ENCODE measurements at places on chromosomes 4 and X.
A peak's percentile ranks its signal among the peaks of the same experiment; 100 is the strongest.

DNA sequence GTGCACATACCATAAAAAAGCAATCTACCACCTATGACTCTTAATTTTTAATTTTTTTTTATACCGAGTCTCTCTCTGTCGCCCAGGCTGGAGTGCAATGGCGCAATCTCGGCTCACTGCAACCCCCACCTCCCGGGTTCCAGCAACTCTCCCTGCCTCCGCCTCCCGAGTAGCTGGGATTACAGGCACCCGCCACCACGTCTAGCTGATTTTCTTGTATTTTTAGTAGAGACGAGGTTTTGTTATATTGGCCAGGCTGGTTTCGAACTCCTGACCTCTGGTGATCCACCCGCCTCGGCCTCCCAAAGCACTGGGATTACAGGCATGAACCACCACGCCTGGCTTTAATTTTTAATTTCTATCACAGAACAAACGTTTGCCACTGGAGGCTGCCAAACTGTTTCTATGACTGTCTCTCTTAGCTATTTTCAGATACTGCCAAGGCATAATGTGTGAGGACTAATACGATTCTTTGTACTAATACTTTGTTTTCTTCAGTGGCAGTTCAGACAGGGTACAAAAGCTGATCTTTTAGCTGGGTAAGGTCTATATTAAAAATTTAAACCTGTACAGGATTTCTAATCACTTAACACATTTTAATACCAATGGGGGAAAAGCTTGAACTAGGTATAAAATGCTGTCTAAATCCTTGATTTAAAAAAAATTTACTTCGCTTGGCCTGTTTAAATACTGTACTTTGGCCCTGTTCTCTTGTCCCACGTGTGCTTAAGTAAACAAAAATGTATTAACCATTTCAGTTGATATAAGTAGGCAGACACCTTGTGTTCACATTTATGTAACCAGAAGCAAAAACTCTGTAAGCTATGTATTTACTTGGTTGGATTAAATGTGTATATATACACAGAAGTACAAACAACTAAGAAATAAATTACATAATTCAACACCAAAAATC is 2.3 kb downstream of the PGRMC2 start:
- DNase-seq, result no peak

- DNase-seq, result no peak
These were observed 14.3 kb downstream of the LRPAP1 start for GRCh38 chr4:3517731-3518510.

DNA sequence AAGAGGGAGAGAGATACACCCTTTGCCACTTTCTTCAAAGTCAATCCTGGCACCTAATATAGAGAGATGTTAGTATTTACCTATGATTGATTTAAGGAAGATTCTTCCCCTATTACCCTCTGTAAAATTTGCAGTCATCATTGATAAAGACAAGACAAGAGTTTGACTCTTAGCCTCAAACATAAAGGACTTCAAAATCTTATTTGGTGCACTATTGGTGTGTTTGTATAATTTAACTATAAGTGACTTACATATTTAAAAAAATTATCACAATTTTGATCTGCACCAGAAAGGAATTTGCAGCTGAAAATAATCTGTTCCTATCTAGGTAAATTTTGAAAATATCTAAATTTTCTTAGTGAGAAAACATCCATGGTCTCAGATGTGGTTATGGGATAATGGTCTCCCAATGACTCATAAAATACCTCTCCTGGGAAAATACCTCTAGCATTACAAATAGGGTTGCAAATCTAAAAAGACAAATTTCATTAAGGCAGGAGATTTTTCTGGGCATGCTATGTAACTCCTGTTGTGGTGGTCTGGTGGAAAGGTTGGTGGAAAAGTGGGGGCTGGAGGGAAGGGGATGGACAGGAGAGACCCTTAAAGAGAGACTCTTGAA is 173.6 kb upstream of the MED14 start:
- DNase-seq, result no peak

DNA sequence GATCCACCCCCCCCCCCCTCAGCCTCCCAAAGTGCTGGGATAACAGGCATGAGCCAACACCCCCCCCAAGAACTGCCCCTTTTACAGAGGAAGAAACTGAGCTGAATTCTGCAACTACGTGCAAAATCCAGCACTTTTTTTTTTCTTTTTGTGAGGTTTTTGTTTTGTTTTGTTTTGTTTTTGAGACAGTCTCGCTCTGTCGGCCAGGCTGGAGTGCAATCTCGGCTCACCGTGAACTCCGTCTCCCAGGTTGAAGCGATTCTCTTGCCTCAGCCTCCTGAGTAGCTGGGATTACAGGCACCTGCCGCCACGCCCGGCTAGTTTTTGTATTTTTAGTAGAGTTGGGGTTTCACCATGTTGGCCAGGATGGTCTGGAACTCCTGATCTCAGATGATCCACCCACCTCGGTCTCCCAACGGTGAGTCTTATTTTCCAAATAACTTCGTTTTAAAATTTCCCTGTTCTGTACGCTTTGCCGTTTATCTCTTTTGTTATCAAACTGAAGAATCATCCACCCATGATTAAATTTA is 4.9 kb downstream of the CRLF2 start:
- DNase-seq, result no peak

DNA sequence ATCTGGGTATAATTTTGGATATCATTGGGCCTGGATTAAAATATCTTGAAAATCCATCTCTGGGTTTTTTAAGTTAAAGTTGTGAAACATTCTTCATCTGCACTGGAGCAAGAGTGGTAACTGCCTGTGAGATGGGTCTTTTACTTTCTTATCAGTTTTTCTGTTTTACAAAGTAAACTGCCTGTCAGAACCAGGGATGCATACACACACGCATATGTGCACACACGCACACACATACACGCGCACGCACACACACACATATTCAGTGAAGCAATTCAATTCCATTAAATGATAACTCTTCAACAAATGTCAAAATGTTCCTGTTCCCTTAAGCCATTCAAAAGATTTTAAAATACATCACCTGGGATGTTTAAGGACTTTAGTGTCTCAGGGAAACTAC is 515.8 kb downstream of the INPP4B start:
- DNase-seq, result no peak

DNA sequence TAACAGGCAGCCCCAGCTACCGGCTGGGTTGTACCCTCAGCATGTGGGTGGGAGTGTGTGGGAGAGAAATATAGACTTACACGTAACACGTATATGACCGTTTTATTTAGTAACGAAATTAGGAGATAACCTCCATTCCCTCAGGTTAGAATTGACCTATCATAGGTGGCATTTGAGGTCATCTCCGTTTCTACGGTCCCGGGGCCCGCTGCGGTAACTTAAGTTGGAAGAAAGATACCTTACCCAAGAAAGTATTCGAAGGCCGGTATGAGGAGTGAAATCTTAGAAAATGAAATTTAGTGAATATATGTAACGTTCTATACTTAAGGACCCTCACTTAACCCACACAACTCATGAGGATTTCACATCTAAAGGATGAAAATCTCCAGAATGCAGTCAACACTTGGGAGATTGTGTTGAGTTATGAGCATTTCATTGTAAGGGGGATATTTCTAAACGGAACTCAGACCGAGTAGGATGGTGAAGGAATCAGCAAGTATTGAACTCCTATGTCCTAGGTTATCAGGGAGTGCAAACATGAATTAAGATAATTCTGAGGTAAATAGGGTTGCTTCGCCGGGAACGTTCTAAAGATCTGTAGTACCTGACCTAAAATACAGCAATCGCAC is 891 bp downstream of the CISD2 start:
- no peak for DNase-seq

GRCh38 chr4:152784490-152785350 is 5.0 kb downstream of the ARFIP1 start:
- DNase-seq, result no peak

DNA sequence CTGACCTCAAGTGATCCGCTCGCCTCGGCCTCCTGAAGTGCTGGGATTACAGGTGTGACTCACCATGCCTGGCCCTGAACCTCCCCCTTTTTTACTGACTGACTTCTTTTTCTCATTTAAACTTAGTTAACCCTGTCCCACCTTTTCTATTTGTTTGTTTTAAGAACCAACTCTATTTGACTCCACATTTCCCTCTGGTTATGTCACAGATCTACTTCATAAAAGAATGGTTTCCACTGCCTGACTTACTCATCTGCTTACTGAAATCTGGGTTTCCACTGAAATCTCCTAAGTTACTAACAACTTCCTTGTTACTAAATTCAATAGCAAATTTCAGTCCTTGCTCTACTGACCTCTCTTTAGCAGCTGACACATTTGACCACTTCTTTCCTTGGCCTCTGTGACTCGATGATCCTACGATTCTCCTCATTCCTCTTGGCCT is 28.0 kb upstream of the NSUN7 start:
- DNase-seq, result peak; percentile 74

DNA sequence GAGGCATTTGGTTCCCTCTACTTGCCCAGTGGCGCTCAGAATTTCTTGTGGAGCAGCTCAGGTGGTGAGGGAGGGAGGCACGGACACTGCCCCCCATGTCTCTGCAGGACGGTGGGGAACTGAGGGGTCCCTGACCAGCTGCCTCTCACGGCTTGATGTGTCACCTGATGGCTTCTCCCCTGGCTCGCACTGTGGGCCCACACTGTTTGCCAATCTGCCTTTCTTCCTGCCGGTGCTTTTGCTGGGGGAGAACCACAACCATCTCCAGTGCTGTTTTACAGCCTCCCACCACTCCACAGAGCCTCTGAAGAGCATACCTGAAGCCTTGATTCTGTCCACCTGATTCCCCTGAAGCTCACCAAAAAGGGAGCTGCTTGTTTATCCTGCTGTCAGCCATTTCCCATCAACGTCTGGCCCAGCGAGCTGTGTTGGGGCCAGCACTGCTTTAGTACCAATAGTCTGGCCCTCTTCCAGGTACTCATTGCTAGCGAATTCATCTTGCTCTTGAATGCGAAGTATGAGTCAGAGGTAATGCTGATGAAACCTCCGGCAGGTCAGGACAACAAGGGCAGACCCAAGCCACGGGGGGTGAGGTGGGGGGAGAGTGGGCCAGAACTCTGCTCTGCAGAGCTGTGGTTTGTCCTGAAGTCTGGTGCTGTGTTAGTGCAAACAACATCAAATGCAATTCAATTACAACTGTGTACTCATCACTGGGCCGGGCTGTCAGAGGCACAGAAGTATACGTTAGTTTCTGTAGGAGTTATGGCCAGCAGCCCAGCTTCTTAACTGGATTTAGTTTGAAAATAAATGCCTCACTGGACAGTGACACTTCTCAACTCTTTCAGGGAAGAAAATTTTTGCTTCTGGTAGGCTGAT is 208.3 kb upstream of the JADE1 start:
- DNase-seq, result no peak

DNA sequence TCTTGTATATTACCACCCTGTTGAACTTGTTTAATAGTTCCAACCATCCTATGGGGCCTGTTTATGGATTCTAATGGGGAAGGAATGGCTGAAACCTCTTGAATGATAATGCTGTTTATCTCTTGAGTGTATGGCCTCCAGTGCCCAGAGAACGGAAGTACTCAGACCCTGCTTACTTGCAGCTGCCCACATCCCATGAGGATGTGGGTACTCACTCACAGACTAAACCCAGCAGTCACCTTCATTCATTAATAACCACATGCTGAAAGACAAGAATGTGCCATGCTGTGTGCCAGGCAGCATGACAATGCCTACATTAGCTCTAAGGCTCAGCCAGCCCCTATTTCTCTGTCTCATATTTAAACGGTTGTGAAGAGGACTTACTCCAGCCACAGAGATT is 5.9 kb upstream of the ARMCX5 start:
- no peak for DNase-seq

GRCh38 chrX:20664131-20664530 is 397.4 kb upstream of the RPS6KA3 start:
- no peak for DNase-seq

All from inflammatory macrophage (primary cell).